ENCODE measurements at places on chromosomes 4 and X.

DNA sequence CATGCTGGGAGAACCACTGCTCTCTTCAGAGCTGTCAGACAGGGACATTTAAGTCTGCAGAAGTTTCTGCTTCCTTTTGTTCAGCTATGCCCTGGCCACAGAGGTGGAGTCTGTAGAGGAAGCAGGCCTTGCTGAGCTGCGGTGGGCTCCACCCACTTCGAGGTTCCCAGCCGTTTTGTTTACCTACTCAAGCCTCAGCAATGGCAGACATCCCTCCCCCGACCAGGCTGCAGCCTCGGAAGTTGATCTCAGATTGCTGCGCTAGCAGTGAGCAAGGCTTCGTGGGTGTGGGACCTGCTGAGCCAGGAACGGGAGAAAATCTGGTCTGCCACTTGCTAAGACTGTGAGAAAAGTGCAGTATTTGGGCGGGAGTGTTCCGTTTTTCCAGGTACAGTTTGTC is 118.9 kb downstream of the SLC10A6 start:
- DNase-seq = no peak

DNA sequence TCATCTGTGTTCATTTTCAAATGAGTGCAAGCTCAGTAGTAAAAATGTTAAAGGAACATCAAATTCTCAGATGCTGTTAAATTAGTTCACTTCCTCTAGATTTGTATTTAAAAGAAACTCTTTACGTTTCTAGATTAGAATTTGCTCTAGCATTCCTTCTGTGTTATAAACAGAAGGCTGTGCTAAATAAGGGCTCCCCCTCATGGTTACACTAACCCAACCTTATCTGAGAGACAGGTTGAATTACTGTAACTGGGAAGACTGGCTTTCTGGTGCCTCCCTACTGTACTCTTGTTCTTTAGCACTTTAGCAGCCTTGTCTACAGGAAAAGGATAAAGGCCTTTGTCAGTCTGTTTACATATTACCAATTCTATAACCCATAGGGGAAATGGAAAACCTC is 56.8 kb downstream of the RXFP1 start:
- DNase-seq = no peak

DNA sequence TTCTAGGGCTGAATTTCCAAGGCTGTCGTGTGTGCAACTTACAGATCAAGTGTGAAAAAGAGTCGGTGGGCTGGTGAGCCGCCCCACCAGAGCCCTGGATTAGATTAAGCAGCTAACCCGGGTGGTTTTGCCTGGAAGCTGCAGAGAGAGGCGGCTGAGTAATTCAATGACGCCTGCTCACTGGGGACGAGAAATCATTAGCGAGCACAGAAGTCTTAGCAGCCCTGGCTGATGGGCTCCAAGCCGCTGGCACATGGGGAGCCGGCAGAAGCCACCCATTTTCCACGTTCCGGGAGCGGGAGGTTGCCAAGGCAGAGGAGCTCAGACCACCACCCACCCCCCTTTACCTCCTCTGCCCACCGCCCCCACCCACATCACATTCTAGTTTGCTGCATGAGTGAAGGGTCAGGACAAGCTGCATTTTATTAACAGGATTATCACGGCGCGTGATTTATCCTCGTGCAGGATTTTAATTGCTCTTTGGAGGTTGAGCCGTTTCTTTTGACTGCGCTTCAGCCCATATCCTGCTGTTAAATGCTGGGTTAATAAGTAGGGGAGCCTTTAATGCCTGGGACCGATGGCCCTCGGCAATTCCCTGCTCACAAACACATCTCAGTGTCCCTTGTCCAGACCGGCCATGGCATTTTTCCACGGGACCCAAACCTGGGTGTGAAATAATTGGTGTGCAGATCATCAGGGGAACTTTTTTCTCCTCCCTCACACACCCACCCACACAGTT is 19.1 kb downstream of the BCOR start:
- DNase-seq = no peak

DNA sequence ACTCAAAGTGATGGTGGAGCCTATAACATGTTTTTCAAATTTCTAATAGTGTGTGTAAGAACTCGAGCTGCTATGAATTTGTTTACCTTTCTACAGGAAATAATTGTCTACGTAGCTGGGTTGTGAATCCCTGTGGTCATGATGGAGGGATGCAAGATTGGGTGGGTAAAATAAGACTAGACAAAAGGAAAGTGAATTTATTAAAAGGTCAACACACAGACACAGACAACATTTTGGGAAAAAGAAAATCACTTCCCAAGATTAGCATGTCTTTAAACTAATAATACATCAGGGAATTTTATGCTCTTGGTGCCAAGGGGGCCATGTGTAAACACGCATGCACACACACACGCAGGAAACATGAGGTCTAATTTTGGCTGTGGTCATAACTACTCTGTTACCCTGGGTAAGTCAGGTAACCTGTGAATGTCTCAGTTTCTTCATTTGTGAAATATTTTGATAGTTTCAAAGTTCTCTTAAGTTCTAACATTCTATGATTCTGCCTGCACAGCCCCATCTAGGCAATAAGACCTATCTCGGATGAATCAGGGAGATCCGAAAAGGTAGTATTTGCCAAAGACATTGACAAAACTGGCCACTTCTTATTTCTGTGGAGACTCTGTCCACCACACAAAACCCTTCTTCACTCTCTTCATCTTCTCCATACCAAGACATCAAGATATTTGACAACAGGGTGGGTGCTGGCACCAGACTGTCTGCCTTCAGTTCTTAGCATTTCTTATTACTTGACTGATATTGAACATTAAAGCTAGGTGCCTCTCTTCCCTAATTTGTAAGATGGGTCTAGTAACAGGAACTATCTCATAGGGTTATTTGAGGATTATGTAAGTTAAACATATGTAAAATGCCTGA is 1.6 kb upstream of the UNC5C start:
- no peak for DNase-seq

GRCh38 chrX:129818123-129818522 is 25.6 kb downstream of the ZDHHC9 start:
- DNase-seq = no peak

DNA sequence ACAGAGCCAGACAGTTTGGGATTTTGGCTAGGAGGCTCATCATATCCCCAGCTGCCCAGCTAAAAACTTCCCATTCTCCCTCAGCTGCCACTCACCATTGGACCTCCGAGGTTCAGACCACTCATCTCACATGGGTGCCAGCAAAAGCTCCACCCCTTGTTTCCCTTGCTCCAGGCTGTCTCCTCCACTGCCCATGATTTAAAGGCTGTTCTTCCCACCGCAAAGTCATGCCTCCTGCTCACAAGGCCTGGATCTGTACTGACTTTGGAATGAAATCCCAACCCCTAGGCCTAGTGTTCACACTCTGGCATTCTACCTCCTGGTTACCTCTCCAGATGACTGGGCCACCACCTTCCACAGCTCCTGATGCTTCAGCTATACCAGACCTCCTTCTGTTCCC is 142.2 kb upstream of the EOLA2 start:
- DNase-seq = no peak
